ENCODE measurements at places on chromosomes 2 and 18.

DNA sequence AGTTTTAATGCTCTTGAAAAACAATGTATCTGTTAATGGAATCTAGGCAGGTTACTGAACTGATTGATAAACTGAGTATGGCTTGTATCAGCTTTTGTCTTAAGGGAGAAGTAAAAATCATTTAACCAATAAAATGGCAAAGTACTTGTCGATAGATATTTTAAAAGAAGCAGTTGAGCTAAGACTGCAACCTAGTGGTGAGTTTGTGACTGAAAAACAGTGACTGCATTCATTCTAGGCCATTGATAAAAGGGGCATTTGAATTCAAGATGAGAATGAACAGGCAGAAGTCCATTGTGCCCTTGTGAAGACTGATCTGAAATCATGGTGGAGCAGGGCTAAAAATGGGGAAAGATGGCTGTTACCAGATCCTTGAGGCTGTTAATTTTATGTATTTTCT lies 59.4 kb upstream of the MSTN start:
- DNase-seq = no peak

GRCh38 chr2:200311139-200311538 lies 4.6 kb downstream of the SPATS2L start:
- no peak for DNase-seq

DNA sequence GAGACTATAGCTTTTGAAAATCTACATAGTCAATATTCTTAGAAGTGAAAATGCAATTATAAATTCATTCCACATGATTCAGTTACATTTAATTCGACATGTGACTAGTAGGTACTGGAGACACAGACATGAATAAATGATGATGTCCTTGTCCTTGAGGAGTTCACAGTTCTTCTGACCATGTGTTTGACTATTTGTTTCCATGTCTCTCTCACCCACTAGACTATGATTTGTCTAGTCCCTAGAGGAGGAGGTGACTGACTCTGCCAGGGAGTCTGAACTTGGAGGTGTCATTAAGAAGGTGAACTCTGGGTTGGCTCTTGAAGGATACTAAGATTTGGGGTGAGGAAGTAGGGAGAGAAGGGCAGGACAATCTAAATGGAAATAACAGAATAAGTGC lies 20.7 kb upstream of the UGP2 start:
- no peak for DNase-seq

DNA sequence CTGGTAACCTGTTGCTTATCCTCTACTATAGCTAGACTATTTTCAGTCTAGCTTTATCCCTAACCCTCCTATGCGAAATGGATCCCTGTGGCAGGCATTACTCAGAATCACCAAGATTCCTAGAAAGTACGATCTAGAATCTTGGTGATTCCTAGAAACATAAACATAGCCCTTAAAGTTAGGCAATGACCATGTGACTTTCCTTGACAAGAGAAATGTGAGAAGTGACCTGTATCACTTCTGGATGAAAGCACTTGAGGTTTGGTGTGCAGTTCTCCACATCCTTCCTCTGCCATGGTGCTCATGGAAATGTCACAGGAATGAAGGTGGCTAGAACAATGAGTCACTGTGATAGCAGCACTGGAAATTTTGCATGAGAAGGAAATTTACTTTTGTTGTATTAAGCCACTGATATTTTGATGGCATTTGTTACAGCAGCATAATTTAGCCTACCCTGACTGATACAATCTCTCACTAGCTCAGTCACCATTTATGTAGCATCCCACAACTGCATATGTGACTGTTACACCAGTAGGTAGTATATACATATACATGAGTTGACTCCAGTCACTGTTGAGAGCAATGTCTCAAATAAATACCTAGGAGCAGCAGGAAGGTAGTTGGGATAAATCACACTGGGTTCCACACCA lies 68.3 kb upstream of the MAPRE2 start:
- DNase-seq = no peak

GRCh38 chr2:240579771-240580614 lies 6.5 kb upstream of the CAPN10 start:
- no peak for DNase-seq

DNA sequence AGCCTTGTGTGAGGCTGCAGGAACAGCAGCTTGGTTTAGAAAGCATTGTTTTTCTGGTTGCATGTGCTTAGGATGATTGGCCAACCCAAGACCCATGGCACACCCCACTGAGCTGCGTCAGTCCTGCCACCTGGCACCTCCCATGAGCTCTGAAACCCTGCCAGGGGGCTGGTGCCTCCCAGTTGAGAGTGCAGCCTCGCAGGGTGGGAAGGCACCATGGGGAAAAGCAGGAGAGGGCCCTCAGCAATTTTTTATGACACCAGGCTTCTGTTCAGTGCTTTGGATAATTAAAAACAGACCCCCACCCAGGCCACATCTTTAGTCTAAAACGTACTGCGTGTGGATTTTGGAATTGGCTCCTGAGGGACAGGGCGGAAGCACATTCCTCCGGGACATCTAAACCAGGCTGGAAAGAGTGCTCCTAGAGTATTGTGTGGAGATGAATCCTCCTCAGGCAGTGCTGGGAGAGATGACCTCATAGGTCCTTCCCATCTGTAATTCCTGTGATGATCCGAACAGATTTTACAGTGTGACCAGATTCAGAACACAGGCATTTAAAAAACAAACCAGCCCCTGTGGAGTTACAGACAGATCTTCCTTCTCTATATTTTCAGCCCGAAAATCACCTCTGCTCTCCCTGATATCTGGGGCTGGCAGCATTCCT lies 438.3 kb downstream of the ZNF521 start:
- DNase-seq = no peak

GRCh38 chr18:73124175-73124574 lies 256.4 kb upstream of the NETO1 start:
- no peak for DNase-seq

- DNase-seq = peak; percentile 69
These were observed 10.3 kb downstream of the PTPRN start for GRCh38 chr2:219298759-219299371.

GRCh38 chr2:196598412-196598811 lies 41.1 kb upstream of the CCDC150 start:
- no peak for DNase-seq

DNA sequence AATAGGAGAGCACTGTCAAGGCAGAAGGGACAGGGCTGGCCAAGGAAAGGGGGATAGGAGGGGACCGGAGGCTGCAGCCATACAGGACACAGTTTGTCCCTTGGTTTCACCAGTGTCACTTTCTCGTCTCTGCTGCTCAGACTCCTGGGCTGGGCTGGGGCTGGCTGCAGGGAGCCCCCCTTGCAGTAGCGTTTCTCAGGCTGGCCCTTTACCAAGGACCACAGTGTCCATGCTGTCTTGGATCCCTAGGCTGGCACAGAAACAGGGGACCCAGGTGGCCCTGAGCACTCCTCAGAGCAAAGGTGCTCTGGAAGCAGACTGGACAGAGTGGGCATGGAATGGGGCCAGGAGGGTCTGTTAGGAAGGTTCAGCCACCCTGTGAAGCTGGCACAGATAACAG lies 34.8 kb downstream of the ATOH8 start:
- no peak for DNase-seq

GRCh38 chr18:59994357-59994756 lies 94.6 kb downstream of the PMAIP1 start:
- DNase-seq = no peak

- DNase-seq = no peak
These were observed 13.7 kb upstream of the LRRFIP1 start for GRCh38 chr2:237613679-237614078.

- no peak for DNase-seq
These were observed 457.9 kb downstream of the PIK3C3 start for GRCh38 chr18:42412896-42413295.

GRCh38 chr2:227783404-227784138 lies 30.1 kb upstream of the CCL20 start:
- no peak for DNase-seq

DNA sequence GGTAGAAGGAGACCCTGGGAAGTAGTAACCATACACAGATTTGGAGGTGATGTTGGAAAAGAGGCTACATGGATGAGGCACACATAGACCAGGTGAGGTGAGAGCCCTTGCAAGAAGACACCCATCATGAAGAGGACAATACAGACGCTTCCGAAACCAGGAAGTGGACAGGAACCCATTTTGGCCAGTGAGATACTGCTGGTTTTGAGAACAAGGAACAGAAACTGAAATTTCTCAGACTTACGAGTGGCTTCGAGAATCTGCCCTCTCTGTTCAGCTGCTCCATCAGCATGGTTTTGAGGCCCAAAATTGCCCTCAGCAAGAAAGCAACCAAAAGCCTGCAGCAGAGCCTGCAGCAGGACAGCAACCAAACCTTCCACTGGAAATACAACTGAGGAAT lies 479.1 kb upstream of the NRXN1 start:
- DNase-seq = no peak

DNA sequence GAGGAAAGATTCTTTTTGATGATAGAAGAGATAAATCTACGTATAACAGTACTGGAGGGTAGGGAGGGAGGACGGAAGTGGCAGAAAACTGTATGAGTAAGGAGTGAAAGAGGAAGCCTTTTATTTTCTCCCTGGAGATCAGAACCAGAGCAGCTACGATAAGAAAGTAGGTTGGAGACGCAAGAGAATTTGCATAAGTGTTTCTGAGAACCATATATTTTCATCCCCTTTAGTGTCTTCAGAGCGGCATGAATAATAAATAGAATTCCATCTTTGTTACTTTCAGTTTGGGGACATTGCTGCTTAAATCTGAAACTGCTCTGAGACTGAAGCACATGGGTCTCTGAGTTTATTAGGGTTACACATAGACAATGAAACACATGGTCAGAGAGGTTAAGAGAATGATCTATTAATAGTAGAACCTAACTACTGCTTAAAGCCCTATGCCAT lies 230.2 kb upstream of the TNP1 start:
- no peak for DNase-seq

- peak; percentile 40 for DNase-seq
These were observed 44.1 kb downstream of the TRAPPC12 start for GRCh38 chr2:3423492-3424170.

GRCh38 chr2:204900487-204900886 lies 355.2 kb downstream of the PARD3B start:
- peak; percentile 21 for DNase-seq

DNA sequence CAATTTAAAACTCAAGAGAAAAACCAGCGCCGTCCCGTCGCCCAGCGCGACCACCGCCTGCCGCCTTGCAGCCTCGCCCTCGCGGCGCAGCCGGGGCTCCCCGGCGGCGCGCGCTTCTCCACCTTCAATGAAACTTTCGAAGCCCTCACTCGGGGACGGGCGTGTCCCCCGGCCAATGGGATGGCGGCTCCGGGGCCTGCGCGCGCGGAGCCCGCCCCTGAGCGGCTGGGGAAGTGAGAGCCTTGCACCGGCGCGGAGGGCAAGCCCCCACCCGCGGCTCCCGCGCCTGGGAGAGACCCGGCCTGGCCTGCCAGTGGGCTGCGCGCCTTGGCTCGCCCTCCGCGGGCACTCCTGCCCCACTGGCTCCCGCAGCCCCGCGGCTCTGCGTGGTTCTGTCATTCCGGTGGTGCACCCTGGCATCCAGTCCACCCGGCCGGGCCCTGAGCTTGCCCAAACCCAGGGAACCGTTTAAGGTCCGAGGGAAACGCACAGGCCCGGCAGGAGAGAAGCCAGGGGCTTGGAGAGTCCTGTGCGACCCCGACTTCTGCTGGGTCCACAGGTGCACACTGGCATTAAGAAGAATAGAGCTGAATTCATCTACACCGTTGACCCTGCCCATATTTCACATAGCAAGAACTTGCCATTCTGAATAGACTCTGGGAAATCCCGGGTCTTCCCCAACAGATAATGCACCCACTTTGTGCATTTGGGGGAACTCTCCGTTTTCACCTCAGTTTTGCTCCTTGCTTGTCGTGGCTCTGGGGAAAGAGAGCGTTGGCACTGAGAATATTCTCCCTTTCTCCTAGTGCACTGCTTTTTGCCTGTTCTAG lies at the start of gene PIEZO2:
Gene PIEZO2 (minus strand): TSS at position 129 of the 830 bp plus-strand sequence. CDS start 981 bp downstream, outside the sequence.
- peak; percentile 37 for DNase-seq

- DNase-seq = no peak
These were observed 28.2 kb upstream of the EPAS1 start for GRCh38 chr2:46269001-46269400.

- DNase-seq = no peak
These were observed at the start of gene PLA2R1 for GRCh38 chr2:160062292-160063005. PLA2R1 (minus strand) TSS chr2:160062615; CDS start chr2:160062403, 212 bp downstream.

GRCh38 chr2:229622495-229623355 lies 91.6 kb downstream of the DNER start:
- no peak for DNase-seq

- no peak for DNase-seq
These were observed 16.3 kb downstream of the HS1BP3 start for GRCh38 chr2:20634507-20635112.

DNA sequence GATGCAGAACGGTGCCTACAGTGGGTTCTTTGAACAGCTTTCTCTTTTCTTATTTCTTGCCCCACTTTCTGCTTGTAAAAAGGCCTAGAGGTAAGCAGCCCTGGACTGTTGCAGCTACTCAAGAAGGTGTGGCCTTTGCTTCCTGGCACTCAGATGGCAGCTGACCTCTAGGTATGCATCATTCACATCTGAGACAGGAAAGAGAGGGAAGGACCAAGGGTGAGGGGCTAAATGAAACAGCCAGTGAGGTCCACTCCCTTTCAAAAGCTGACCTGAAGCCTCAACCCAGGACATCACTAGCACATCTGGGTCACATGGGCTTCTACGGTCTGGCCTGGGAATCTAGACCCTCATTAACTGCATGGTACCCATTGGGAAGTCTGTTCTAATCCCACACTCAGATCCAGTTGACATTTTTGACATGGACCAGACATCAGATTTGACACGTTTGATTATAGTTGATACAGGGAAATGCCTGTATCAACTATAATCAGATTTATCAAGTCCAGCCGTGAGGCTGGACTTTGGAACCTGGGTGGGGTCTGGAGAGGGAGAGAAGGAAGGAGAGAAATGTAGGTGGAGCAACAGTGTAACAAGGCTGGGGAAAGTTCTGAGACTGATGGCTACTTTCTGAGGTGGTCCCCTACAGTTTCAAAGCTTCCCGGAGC lies 60.2 kb downstream of the E2F6 start:
- no peak for DNase-seq

DNA sequence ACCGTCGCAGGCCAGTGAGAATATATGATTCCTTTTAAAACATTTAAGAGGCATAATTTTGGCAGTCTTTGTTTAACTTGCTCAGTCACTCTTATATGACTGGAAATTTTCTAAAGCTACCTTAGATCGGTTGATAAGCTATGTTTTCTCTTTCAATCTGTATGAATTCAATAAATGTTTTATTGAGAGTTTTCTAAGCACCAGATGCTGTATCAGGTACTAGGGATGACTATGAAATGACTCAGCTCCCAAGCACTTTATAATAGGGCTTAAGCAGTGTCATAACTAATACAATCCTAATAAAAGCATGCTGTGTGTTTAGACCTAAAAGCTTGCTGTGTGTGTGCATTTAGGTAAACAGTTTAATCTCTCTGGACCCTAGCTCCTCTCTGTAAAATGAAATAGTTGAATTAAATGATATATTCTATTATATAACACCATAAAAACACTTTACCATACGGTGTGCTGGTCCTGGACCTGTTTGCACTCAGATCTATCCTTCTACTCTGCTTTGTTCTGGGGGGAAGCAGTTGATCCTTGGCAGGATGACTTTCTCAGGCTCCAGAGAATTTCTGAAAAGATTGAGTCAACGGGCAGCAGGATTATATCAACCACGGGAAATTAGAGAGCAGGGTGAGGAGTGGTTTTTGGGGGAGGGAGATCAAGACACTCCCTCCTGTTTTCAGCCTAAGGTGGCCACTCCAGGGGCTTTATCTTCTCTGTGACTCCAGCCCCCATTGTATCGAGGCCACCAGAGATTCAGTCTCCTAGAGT lies 26.1 kb upstream of the SLC38A11 start:
- DNase-seq = no peak
